Activated T-helper 1 cell treated with anti-CD3 and anti-CD28 coated beads, Interleukin-2, amount 50 U/mL, for 16 hours (primary cell): ENCODE measurements at places on chromosomes 7 and 10.

- DNase-seq: no peak
These were observed 1.8 kb downstream of the CHRM2 start for GRCh38 chr7:136869991-136870865.

- no peak for DNase-seq
These were observed 18.5 kb downstream of the CYP51A1 start for GRCh38 chr7:92115821-92116220.

- no peak for DNase-seq
These were observed 207.1 kb upstream of the FERD3L start for GRCh38 chr7:19352305-19352695.

DNA sequence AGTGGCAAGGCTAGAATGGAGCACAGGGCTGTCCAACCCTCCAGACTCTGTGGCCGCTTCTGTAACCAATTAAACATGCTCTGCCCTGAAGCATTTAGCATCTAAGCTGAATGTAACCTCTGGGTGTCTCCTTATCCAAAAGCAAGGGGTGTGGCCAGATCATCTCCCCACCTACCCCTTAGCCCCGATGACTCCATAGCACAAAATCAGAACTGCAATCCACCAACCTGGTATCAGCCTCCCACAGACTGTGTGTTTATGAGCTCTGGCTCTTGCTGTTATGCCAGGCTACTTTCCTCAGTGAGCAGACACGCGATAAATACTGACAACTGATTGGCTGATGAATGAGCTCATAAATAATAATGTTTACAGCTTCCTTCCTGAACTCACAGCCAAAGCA is 3.2 kb downstream of the FRMD4A start:
- DNase-seq: no peak

GRCh38 chr7:43454936-43455518 is 127.9 kb upstream of the STK17A start:
- DNase-seq: no peak

DNA sequence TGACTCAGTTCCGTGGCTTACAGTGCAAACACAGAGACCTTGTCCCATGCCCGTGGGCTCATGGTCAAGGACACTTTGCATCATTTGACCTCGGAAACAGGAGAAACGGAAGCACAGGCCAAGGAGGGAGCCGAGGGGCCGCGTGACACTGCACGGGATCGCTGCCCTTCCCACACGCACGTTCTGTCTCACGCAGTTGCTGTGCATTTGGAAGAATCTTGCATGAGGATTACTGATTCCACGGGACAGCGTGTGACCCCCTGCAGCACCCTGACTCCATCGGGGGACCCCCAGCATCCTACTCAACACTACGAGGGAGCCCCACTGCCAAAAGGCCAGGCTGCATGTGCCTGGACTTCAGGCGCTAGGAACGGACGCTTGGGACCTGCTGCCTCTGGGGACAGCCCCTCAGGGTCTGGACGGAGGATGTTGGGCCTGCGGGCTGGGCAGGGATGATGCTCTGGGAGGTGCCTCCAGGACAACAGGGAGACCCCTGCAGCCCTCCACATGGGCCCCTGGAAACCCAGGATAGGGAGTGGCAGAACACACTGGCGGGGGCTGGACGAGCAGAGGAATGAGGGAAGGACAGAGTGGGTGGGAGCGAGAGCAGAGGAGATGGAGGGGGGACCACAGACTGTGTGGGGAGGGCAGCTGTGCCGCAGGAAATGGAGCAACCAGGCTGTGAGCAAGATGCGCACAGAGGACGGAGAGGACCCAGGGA is 222.2 kb downstream of the DNAJB6 start:
- DNase-seq: no peak

- no peak for DNase-seq
These were observed 40.8 kb downstream of the INPP5A start for GRCh38 chr10:132578287-132578951.

DNA sequence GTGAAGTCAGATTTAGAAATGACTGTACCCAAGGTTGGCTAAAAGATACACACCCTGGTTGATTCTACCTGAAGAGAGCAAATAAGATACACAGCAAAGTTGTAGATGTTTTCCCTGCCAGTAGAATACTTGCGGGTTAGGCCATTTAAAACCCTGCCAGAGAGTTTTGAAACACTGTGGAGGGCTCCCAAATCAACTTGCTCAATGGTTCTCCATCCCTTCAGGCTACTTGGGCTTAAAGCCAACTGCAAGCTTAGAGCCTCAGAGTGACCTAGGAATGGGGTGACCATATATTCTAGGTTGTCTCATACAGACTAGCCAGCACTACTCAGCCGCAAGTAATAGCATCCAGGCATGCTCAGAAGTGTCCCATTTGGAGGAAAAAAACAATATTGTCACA is 10.0 kb downstream of the CAV1 start:
- no peak for DNase-seq

- no peak for DNase-seq
These were observed 34.2 kb downstream of the DNAJC12 start for GRCh38 chr10:67803588-67804394.

GRCh38 chr10:76080991-76081390 is 649.6 kb downstream of the LRMDA start:
- DNase-seq: no peak

GRCh38 chr7:124992851-124993562 is 63.4 kb upstream of the POT1 start:
- no peak for DNase-seq

DNA sequence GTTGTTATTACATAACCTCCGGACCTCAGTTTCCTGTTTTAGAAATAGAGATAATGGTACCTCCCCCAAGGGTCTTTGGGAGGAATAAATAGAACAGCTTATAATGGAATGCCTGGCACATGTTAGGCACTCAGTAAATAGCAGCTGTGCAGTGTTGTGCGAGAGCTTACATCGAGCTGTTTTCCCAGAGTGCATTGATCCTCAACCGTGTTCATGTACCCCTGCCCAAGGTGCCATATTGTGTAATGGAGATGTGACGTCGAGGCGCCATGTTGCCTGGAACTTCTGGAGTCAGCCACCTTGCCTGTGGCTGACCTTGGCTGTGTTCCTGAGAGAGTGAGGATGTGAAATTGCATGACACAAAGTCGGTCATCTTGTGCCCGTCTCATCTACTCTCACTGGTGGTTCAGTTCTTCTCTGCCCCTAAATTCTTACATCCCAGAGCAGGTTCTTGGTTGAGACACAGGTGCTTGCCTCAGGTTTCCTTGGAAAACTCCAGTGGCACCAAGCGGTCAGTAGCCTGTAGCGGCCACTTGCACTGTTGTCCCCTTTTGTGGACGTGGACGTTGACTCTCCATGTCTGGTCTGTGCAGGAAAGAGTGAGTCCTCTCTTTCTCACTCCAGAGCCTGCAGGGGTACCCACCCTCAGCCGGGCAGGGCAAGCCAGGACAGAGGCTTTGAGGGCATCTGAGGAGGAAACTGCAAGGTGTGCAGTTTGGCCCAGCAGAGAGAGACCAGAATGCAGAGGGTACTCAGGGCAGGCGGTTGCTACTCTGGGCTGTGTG is 230.6 kb downstream of the MGMT start:
- DNase-seq: no peak
